ENCODE measurements at places on chromosomes 2 and 18.
A peak's percentile ranks its signal among the peaks of the same experiment; 100 is the strongest.

DNA sequence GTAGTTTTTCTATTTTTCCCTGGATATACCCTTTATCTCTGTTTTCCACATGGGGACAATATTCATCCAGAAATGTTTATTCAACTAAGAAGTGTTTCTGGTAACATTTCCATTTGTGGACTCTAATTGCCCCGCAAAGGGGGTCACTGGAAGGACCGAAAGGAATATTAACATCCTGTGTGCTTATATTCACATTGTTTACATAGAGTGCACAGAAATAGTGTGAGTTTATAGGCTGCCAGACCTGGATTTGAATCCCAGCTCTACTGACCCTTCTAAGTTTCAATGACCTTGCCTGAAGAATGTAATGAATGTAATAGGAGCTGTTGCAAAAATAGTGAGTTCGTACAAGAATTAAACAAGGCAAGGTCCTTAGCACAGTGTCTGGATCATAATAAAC is 152.9 kb upstream of the NCKAP5 start:
- DNase-seq: no peak

DNA sequence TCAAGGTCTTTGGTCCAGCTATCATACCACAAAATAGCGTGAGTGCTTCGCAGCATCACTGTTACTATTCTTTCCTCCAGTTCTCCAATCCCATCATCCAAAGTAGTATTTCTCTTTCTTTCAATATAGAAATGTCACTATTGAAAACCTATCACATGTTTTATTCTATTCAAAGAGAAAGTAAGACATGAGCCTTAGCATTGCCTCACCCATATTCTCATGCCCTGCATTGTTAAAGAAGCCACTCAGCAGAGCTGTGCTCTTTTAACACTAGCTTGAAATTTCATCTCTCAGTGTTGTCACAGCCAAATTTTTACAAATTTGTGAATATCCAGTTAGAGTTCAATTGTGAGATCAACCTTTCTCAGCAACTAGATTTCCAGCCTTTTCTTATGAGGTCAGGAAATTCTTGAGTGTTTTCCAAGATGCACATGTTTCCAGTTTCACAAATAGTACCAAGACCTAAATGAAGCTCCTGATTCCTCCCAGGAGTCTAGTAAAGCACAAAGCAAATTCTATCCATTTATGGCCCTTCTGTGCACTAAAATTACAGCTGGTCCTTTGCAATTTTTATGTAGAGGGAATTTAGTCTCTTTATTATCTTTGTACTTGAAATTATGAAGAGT is 343.7 kb downstream of the SPAG16 start:
- no peak for DNase-seq

DNA sequence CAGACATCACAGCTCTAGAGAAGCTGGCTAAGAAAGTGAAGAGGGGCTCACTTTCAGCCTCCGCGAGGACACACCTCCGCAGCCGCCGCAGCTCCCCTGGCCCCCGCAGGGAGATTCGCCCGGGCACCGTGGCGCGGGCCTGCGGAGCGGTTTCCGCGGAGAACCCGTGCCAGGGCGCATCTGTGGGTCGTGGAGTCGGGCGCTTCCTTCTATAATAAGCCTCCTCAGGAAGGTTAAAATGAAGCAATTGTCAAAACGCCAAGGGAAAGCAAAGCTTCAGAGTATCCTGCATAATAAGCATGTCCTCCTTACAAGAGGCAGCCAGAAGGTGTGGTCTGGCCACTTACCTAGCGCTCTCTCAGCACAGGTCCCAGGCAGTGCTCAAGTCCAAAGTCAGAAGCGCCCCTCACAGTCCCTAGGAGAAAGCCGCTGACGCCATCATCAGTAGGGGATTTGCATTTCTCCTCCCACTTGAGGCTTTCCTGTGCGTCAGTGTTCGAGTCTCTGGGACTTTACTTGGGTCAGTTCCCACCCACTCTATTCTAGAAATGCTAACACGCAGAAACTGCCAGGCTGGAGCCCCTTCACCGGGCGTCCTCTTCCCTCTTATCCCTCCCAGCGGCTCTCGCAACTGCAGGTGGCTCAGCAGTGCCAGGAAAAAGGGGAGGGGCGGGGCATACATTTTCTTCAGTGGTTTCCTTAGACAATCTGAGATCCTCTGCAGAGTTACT is at the start of gene STAT4:
Gene STAT4, minus strand, starts transcription at position 395 of the 731 bp plus-strand sequence. CDS start 2,791 bp downstream, outside the sequence.
- peak; percentile 42 for DNase-seq

DNA sequence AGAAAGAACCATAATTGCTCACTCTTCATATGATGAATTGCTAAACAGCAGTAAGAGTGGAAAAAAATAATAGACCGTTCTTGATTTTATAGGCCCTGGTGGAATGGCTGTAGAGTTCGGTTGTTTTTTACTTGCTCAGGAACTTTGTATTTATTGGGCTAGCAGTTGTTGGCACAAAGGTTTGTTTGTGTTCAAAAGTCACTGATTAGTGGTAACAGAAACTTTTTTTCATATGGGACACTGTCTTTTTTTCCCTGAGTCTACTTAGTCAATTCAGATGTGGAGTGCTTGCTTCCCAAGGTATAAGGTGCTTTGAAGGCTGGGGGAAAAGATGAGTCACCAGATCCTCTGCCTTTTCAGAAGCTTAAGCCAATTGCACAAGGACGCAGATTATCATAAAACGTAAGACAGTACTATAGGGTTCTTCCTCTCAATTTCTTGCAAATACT is 25.8 kb downstream of the PHLPP1 start:
- no peak for DNase-seq

GRCh38 chr18:72727776-72728175 is 140.0 kb downstream of the NETO1 start:
- DNase-seq: no peak

DNA sequence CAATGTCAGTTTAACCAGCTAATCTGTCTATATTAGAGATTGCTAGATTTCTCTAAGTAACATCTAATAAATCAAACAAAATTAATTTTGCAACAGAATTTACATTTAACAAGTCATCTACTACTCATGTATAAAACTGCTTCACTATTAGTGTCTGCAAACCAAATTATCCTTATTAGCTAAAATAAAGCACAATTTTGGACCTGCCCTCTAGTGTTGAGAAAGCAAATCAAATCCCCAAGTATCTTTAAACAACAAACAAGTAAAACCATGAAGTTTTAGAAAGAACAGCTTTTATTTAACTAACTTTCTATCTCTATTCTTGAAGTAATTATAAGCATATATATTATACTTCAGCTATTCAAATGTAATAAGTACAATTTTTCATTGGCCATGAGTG is 113.1 kb upstream of the SP3 start:
- no peak for DNase-seq

GRCh38 chr2:180523621-180524340 is 456.6 kb upstream of the UBE2E3 start:
- DNase-seq: no peak

DNA sequence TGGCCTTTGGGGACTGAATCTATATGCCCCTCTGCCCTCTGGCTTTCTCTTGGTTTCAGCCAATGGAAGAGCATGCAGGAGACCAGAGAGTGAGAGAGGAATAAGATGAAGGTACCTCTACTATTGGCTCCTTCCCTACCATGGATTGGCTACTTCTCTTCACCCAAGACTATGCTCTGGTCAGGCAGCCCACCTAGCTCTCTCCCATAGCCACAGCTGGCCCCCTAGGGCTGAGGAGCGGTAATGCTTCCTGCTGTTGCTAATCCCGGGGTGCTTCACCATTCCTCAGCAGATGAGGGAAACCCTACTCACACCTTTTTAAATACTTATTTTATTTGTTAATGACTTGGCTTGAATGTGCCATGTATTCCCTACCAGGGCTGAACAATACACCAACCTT is 142.4 kb downstream of the MREG start:
- peak; percentile 32 for DNase-seq

DNA sequence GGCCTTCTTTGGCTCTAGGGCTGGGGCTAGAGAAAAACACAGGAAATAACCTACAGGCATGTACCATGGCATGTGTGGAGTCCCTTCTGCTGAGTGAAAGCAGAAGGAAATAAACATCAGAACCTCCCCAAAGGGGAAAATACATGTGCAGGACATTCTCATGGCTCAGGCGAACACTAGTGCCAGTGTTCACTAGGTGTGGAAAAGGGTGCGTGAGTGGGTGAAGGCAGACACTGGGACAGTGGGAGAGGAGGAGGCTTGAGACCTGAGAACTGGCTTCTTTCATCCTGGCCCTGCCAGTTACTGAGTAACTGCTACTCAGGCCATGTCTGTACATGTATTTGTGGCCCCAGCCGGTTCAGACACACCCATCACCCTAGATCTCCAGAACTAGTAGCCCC is 268.2 kb downstream of the PRKCE start:
- DNase-seq: no peak

- no peak for DNase-seq
These were observed 57.5 kb downstream of the FHOD3 start for GRCh38 chr18:36354989-36355388.

GRCh38 chr18:25133879-25134278 is 218.1 kb downstream of the ZNF521 start:
- DNase-seq: no peak

DNA sequence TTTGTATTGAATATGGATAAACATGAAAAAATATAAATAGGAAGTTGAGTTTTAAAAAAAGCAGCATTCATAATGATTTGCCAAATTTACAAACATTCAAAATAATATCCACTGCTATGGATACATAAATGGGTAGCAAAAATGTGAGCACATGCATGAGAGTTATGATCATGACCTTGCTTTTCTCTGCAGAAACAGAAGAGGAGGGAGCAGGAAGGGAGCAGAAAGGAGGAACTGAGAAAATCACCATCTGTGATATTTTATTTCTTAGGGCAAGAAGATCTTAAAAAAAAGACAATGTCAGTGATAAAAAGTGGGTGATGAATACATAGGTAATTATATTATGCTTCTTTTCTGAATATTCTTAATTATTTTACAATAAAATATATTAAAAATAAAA is 17.7 kb upstream of the CCDC93 start:
- DNase-seq: no peak

GRCh38 chr2:58900246-58901027 is 659.3 kb upstream of the FANCL start:
- DNase-seq: no peak

DNA sequence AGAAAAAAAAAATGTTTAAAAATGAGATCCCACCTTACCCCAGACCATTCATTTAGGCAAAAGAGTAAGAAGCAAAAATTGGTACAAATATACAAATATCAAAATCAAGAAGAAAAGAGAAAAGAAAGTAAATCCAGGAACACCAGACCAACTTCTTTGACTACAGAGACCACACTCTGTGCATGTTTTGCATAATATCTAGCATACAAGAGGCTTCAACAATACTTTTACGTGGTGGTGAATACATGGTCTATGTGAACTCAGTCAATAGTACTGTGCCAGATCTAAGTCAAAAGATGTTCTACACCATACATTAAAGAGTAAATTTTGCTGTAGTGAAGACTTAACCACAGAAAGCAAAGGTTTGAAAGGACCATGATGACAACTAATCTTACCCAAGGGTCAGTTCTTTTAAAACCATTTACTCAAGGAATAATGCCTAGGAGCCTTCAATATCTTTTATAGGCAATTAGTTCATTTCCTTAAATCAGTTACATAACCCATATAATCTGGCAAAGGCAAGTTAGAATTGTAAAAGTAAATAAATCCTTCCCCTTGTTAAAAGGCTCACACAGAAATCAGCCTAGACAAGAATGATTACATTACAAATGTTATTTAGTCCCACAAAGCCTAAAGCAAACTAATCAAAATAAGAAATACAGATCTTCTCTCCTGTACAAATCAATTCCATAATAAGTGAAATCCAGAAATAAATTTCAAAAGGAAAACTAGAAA is 115.2 kb downstream of the EXOC6B start:
- DNase-seq: no peak

GRCh38 chr2:215973954-215974699 is 39.2 kb downstream of the MREG start:
- DNase-seq: no peak
